ENCODE measurements at places on chromosomes 5 and 9.

- DNase-seq = no peak
Measured at GRCh38 chr9:108054131-108054630, 564.6 kb upstream of the KLF4 start.

- DNase-seq = no peak
Measured at GRCh38 chr9:107972346-107972745, 482.8 kb upstream of the KLF4 start.

DNA sequence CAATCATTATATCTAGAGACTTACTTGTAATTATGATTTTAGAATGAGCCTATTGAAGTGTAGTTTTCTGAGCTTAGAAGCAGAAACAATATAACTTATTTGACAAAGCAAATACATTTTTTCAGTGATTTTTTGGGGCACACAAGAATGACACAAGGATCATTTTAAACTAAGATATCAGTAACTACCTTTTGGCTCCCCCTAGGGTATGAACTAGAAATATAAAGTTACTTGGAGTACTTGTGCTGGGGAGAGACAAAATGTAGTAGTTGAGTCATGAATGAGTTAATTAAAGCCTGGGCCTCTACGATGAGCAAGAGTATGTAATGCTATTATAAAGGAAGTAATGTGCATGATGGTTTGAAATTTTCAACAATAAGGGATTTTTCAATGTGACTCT, 1244.1 kb upstream of the ACO1 start:
- no peak for DNase-seq

DNA sequence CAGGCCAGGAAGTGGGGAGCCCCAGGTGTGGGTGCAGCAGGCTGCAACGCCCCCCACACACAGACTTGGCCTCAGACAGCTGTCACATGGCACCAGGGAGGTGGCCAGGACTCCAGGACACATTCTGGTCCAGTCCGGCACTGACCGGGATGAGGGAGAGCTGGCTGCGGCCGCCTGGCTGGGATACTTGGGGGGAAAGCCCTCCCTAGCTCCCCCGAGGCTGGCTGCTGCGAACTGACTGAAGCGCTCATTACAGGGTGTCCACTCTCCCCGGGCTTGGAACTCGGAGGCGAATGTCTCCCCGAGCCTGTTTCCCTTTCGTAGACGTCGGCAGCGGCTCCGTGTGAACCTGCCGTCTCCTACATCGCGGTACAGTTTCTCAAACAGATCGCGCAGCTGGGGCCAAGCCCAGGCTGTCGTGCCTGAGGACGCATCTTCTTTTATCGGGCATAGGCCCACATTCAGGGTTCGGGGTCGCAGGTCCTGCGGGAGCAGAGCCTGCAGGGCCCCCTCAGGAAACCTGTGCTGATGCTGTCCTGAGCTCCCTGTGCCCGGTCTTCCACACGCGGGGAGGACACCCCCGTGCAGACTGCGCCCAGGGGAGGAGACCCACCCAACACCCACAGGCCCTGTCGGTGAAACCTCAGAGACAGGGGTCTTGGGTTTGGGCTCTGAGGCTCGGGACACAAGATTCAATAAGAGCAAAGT, 19.8 kb downstream of the NACC2 start:
- DNase-seq = no peak

DNA sequence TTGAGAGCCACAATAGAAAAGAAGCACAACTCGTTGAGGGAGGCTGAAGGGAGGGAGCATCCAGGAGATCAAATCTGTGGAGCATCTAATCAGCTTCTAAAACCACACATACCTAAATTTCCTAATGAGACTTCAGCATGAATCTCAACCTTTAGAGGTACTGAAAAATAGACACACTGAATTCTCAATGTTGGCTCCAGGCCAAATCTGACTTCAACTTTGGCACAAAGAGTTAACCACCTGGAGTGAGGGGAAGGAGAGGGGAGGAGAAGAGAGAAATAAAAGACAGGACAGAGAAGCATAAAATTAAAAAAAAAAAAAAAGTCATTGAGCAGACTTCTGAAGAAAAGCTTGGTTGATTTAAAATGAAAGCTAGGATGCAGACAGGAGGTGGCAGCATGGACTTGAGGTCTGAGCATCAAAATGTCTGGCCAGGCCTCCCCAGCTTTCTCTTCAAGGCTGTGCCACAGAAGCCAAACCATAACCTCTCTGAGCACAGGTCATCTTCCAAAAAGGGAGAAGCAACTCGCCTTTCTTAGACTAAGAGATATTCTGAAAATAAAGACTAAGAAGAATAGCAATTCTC, 205.6 kb downstream of the DENND1A start:
- no peak for DNase-seq

DNA sequence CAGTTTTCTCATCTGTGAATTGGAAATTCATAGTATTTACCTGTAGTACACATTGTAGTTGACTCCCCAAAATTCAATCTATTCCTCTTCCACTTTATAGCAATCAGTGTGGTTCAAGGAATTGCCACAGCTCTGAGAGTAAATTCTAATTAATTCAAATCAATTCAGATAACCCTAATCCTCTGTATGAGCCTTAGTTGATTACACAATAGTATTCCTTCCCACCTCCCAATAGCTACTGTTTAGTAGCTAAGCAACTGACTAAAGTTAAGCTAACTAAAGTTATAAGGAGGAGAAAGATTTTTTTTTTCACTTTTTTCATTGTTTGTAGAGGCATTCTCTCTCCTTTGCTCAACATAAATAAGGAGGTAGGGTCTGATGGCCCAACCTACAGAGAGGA, 77.5 kb downstream of the ARRDC3 start:
- DNase-seq = no peak

DNA sequence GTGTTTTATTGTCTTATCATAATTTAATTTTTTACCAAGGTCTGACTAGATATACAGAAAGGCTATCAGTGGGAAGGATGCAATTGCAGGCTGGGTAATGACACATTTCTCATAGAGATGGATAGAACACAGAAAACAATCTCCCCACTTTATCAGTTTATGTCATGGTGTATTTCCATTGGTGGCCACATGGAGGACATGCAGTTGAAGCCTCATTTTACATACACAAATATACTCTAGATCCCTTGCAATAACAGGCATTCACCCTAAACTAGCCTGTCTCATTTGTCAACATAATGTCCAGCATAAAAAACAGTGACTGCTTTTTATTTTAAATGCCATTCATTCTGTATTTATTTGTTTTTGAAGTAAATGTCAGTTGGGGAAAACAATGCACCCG, 526.3 kb downstream of the GABRG2 start:
- DNase-seq = no peak
